ENCODE measurements at places on chromosomes 1 and 21. TPM values are rescaled to one million over a fixed set of nuclear protein-coding genes. Genes with fewer than 3 reads are reported as not detected.

Gene ADAMTS4
- 7.9 TPM for total RNA-seq

DNA sequence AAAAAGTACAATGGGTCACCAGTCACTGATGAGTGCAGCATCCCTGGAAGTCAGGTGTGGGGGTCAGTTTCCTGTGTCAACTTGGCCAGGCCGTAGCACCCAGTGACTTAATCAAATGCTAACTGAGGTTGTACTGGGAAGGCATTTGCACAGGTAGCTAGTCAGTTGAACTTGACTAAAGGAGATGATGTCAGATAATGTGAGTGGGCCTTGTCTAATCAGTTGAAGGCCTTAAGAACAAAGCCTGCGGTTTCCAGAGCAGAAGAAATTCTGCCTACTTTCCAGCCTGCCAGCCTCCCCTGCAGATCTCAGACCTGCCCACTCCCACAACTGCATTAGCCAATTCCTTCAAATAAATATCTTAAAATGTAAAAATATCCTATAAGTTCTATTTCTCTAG is 57.1 kb downstream of the ERG start:
- DNase-seq = no peak

DNA sequence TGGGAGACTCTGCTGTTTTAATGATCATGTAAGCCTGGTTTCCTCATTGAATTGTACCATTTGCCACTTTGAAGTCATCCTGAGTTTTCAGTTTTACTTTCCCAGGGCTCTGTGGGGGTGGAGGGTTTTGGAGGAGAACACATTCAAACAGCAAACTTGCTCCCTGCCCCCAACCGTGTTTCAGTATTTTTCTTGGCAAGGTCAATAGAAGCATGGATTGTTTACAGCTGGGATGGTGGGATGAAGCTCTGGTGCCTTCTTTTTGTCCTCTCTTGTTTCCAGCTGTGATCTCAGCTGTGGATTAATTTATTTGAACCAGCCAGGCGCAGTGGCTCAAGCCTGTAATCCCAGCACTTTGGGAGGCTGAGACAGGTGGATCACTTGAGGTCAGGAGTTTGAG is 54.3 kb upstream of the SERBP1 start:
- DNase-seq = no peak

GRCh38 chr1:15339570-15339969 is 70.1 kb upstream of the EFHD2 start:
- DNase-seq = no peak

- DNase-seq = no peak
These were observed 250.0 kb downstream of the FAF1 start for GRCh38 chr1:50710099-50710498.

DNA sequence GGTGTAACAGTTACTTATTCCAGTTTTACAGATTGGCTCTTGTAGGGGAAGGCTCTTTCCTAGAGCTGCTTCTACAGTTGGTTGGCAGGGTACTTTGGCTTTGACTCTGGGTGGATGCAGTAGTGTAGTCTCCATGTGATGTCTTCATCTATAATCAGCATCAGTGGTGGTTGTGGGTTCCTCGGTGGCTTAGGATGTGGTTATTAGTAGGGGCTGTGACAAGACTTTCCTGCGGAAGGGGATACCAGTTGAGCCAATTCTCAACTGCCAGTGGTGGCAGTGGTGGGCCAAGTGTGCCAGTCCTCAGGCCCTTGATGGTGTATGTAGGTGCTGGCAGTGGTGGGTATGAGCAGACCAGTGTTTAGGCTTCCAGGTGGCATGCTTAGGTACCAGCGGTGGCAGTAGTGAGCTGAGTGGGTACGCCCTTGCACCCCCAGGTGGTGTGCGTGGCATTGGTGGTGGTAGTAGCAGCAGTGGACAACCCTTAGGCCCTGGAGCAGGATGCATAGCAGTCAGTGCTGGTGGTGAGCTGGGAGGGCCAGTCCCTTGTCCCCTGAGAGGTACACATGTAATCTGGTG is 27.2 kb upstream of the KLF18 start:
- no peak for DNase-seq
